ENCODE measurements at places on chromosomes 6 and 20.

DNA sequence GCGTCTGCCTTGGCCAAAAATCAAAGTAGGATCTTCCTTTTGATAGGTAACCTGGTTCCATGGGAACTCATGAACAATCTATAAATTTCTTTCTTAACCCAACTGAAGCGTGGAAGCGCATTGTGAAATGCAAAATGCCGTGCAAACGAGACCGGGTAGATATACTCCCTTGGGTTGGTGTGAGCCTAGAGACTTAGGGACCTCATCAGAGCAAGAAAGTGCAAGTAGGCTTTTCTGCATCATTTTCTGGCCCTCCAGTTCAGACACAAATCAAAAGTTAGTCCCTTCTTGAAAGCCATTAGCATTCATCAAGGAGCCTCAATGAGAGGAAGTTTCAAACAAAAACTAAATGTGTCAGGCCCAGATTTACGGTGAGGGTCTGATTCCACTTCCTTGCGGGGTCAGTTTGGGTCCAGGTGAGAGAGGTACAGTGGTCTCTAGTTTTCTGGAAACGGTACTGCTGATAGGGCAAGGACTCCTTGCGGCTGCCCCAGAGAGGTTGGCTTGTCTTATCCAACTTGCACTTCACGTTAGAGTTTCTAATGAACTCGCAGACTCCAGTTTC is 5.3 kb upstream of the ZNF184 start:
- no peak for DNase-seq

DNA sequence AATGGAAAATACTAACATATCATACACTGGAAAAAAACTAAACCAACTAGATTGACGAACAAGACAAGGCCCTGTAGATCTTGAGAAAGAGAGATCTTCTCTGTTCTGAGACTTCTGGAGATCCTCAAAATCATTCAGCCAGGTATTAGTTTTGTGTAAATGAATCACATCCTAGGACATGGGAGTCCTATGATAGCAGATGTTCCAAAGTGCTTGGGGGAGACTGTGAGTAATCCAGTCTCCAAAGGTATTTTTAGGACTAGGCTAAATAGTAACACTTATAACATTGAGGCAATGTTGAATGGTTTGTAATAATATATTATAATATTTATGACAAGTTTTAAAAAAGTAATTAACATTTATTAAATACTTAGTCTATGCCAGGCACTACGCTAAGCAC is 275.0 kb downstream of the BTBD9 start:
- no peak for DNase-seq

- no peak for DNase-seq
Observed at GRCh38 chr20:24785141-24786110, 163.6 kb upstream of the CST7 start.

DNA sequence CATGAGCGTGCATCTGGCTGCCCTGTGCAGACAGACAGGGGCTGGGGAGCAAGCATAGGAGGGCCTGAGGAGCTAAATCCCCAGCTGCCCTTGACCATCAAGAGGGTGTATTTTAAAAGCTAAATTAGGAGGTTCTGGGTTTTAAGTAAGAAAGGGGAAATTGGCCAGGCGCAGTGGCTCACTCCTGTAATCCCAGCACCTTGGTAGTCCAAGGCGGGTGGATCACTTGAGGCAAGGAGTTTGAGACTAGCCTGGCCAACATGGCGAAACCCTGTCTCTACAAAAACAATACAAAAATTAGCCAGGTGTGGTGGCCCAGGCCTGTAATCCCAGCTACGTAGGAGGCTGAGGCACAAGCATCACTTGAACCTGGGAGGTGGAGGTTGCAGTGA is 27.8 kb downstream of the SERPINB6 start:
- no peak for DNase-seq

DNA sequence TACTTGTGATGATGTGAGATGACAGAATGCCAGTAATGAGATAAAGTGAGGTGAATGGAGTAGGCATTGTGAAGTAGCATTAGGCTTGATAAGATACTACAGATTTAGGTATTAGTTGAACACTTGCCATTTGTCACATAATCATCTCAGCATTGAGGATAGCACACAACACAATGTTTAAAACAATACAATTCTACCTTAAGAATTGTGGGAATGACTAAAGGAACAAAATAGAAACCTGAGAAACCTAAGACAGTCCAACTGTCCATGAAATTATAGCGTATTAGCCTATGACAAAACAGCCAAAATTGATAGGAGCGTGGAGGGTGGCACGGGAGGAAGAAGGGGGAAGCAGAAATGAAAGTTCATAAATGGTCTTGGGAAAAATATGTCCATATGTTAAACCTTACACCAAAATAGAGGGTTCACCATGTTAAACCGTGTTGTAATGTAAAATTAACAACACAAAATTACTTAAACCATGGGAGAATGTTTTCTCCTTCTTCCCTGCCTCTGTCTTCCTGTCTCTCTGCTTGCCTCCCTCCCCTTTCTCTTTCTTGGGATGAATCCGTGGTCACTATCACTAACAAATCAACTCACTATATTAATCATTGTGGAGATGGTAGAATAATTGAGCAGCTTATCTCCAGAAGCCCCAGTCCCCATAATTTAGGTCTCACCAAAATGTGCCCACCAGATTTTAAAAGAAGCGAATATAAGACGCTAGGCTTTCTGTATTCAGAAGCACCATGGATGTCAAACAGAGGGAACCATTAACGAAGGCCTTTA is 33.0 kb upstream of the HFE start:
- DNase-seq, result no peak

DNA sequence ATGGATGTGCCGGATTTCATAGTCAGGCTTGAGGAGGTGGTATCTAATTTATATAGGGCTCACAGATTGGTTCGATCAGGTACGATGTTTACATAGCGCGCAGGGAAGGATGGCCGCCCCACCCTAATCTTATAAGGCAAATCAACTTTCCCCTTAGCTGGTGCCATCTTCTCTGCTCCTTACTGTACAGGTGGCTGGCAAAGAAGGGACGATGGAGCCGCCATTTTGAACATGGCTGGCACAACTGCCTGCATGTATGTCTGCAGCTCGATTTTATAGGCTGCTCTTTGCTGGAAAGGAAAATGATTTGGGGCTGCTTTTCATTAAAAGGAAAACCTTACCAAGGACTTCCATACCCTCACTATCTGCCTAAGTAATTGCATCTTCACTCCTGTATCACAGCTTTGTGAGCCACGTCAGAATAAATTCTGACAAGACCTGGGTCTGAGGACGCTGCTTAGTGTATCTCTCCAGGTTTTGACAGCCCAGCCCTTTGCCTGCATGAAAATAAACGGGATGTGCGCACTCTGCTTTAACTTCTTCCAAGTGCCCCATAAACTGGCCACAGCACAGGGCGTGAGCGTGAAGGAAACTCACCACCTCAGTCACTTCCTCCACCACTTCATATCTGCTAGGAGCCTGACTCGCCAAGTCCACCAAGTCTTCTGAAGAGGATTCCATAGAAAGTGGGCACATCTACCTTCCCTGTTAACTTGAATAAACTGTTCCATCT is 109.4 kb upstream of the ARMC2 start:
- no peak for DNase-seq

- no peak for DNase-seq
Observed at GRCh38 chr6:135073756-135074393, 19.3 kb upstream of the HBS1L start.

DNA sequence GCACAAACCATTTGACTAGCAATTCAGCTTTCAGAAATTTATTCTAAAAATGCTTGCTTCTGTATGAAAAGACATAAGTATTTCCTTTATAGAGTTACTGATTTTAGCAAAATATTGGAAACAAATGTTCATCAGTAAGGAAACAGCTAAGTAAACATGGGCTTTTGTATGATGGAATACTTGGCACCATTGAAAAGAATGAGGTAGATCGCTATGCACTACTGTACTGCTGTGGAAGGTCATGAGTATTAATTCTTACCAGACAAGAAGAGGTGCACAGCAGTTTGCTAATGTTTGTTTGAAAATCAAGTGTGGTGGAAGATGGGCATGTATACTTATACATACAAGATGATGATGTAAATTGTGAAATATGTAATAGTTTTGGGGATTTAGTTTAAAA is 73.0 kb downstream of the FARS2 start:
- no peak for DNase-seq

- DNase-seq, result no peak
Observed at GRCh38 chr6:20153194-20153593, 59.1 kb downstream of the MBOAT1 start.

- DNase-seq, result no peak
Observed at GRCh38 chr20:46811224-46812084, 83.2 kb upstream of the EYA2 start.

DNA sequence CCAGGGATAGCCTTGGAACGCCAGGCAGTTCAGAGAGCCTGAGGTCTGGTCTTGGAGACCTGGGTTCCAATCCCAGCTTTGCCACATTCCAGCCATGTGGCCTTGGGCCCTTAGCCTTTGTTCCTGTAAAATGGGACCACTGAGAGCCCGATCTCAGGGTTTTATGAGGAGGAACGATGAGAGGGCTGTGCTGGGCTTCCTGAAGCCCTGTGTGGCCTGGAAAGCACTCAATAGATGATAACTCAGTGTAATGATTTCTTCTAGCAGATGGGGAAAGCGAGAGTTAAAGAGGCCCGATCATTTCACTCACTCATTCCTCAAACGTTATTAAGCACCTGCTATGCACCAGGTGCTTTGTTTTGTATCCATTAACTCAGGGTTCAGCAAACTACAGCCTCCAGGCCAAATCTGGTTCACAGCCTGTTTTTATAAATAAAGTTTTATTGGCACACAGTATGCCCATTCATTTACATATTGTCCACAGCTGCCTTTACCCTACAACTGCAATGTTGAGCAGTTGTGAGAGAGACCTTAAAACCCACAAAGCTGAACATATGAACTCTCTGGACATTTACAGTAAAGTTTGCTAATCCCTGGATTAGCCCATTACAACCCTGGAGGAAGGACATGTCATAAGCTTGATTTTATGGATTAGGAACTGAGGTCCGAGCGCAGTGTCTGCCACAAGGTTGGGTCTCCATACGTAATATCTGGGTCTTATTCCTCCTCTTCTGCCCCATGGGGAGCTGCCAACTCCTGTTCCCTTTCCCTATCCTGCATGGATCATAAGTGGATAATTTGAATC is 90.4 kb downstream of the CEBPB start:
- DNase-seq, result no peak

DNA sequence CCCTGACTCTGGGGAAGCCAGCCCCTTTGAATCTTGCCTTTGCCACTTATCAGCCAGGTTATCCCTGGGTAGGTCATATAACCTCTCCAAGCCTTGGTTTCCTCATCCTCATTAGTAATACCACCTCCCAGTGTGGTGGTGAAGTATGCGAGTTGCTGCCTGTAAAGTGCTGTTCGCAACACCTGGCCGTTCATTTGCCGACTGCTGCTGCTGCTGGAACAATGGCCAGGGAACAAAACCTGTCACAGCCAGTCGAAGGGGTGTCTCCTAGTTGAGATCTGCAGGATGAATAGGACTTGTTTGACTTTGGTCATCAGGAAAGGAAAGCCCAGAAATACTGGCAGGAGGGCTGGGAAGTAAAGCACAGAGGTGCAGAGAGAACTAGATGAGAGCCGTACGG is 6.1 kb downstream of the MANBAL start:
- no peak for DNase-seq

DNA sequence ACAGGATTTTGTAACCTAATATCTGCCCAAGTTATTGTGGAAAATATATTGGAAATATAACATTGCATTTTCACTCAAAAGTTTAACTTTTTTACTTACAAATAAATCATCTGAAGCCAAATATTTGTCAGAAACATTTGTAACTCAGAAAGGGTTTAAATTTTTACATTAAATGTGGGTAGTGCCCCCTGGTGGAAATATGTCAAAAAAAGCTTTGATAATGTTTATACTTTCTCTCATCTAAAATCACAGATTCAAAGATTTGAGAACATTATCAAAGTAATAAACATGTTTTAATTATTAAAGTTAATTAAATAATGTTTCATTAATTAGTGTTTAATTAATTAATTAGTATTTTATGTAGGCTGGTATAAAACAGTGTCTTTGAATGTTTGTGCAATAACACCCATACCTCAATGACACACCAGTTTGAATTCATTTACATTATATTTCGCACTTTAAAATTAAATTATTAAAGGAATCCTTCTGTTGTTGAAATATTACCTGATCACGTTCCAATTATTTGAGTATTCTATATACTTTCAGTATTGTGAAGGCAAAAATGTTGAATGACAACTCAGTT is 320.1 kb upstream of the FKBP1C start:
- DNase-seq, result no peak

GRCh38 chr6:137426007-137426689 is 68.0 kb downstream of the OLIG3 start:
- DNase-seq, result no peak

DNA sequence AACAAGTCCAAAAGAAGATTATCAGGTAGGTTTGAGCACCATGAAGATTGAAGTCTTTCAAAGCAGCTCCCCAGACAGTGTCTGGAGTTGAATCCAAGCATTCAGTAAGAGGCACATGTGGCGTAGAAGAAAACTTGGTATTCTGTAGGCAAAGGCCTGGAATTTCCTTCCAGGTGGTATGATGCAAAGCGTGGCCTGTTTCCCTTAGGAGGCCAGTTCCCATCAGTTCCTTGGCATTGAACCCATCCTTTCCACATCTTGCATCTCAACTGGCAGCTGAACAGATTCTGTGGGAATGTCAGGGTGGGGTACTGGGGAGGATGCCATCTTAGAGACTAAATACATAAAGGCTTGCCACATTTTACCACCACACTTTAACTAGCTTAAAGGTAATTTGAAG is 516.0 kb downstream of the BTBD3 start:
- DNase-seq, result no peak

DNA sequence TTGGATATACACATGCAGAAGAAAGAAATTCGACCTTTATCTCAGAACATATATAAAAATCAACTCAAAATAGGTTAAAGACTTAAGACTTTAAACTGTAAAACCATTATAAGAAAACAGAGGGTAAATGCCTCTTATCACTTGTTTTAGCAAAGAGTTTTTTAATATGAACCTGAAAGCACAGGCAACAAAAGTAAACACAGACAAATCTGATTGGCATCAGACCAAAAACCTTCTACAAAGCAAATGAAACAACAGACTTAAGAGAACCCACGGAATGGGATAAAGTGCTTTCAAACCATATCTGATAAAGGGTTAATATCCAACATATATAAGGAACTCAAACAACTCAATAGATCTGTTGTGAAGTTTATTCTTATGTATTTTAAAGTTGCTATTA is 309.9 kb upstream of the OPRM1 start:
- no peak for DNase-seq

DNA sequence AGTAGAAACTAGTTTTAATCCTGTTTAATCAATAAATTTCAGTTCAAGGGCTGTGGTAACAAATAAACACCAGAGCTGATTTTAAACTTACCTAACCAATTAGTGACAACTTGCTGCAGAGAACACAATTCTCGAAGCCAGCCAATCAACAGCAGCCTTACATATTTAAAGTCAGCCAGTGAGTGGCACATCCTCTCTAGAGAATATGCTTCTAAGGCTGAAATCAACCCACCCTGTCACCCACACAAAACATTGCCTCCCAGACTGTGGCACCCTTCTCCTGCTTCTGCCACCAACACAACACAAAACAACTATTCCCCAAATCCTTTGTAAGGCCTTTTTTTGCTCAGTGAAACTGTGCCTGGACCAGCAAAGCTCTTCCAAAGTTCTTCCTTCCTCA is 306.0 kb downstream of the EYA4 start:
- DNase-seq, result no peak

Data from stimulated activated CD8-positive, alpha-beta memory T cell treated with anti-CD3 and anti-CD28 coated beads, Interleukin-7, amount 100 ng/mL, for 48 hours (primary cell).